ENCODE measurements at places on chromosomes 16 and 17. TPM values are rescaled to one million over a fixed set of nuclear protein-coding genes. Genes with fewer than 3 reads are reported as not detected.

DNA sequence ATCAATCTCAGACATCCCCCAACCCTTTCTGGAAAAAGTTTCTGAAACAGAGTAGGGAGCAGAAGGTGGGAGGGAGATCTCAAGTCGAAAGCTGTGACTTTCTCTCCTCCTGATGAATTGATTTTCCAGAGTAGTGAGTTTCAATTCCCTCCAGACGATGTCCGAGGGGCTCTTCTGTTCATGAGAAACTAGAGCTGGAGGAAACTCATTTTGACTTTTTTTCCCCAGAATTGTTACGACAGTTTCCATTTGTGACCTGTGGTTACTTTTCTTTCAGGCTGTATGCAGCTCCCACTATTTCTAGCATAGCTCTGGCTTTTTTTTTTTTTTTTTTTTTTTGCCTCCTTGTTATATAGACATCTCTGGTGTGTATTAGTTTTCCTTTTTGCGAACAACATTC, 422.1 kb upstream of the SALL1 start:
- DNase-seq, result no peak

- no peak for DNase-seq
Measured at GRCh38 chr17:42579794-42580551, 2.4 kb upstream of the PSMC3IP start.

- no peak for DNase-seq
Measured at GRCh38 chr16:84699147-84699711, 571 bp upstream of the USP10 start.

DNA sequence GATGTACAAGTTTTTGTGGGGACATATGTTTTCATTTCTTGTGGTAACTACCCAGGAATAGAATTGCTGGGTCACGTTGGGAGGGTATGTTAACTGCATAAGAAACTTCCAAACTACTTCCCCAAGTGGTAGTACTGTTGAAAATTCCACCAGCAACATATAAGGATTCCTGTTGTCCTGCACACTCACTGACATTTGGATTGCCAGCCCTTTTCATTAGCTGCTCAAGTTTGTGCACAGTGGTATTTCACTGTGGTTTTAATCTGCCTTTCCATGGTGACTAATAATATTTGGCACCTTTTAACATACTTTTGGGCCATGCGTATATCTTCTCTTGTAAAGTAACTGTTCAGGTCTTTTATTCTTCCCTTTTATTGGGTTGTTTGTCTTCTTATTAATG, 103.3 kb downstream of the GNAO1 start:
- DNase-seq, result peak; percentile 43

- DNase-seq, result no peak
Measured at GRCh38 chr17:82128287-82128686, 30.3 kb upstream of the FASN start.

The KCTD5 gene
- polyA plus RNA-seq, result 25.4 TPM

- no peak for DNase-seq
Measured at GRCh38 chr16:89366561-89367537, 123.5 kb downstream of the ANKRD11 start.
